Vagina (tissue), 2 donors: ENCODE measurements at places on chromosomes 4 and X.

GRCh38 chrX:49959602-49960001 is 37.2 kb downstream of the CLCN5 start:
- DNase-seq = no peak

DNA sequence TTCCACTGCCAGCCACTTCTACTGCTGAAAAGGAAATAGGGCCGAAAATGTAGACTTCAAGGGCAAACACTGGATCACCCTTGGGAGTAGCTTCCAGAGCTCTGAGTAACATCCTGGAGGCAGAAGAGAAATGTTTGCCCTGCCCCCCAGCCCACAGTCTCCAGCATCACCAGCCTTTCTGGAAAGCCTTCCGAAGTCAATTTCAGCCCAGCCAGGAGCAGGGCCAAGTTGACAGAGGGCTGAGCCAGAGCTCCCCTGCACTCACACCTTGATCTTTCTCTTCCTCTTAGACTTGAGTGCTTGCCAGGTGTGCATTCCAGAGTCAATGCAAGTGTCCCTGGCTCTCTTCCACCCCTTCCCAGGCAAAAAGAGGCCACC is 35.2 kb downstream of the SLC25A5 start:
- no peak for DNase-seq

- DNase-seq = no peak
Observed at GRCh38 chr4:13516315-13516860, 27.9 kb downstream of the NKX3-2 start.

GRCh38 chr4:73178389-73178788 is 80.2 kb downstream of the ANKRD17 start:
- DNase-seq = no peak

DNA sequence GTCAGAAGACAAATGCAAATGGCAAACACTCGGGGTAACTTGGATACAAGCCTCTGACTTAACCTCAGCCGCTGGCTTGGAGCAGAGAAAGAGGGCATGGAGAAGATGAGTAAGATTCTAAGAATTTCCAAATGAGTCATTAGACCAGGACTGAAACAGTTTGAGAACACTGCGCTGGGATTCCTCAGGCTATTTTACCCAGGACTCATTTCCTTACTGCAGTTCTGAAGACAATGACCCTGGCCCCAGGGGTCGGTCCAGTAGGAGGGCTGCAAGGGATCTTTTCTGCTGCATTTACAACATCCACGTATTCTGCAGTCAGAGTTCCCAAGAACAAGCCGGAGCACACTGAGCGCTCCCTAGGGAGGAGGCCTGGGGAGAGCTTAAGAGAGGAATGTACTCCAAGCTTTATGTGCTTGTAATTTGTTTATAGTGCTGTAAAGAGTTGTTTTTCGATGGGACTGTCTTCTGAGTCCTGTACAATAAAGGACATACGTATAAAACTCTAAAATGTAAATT is 27.3 kb upstream of the SORBS2 start:
- DNase-seq = no peak

DNA sequence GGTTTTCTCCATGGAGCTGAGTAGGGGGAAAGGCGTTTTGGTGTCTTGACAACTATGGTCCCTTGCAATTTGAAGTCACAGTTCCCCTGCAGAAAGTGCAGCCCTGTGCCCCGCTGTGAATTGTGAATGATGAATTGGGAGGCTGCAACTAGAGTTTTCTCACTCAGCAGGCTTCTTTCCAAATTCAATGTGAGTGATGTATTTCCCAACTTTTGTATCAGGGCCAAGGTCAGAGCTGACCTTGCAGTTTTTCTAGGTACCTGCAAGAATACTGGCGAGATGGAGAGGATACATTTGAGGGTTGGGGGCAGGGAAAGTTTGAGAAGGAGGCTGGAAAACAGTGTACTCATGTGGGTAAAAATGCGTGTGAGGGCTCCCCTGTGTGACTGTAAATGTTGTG is 11.7 kb downstream of the PHEX start:
- no peak for DNase-seq
